ENCODE measurements at places on chromosomes 7 and 10.

- no peak for DNase-seq
Measured at GRCh38 chr7:51182636-51183166, 133.9 kb downstream of the COBL start.

DNA sequence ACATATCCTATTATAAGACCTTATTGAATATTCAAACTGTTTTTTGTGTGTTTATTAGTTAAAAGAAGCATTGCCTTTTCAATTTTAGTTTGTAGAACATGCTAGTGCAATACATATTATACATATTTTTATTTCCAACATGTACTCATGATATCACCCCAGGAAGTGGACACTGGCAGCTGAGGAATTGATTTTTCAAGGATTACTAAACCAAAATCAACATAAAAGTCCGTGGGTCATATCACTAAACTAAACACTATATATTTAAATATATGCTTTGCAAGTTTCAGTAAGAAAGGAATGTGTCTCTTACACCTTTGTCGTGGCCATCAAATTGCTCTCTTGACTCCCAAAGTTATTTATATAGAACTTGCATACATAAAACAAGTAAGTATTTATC lies 185.2 kb downstream of the AGMO start:
- DNase-seq = no peak

- no peak for DNase-seq
Measured at GRCh38 chr7:2939193-2939885, 95.2 kb upstream of the GNA12 start.

GRCh38 chr10:61217851-61218565 lies 235.2 kb downstream of the TMEM26 start:
- DNase-seq = no peak

- no peak for DNase-seq
Measured at GRCh38 chr7:142298009-142298408, 40.2 kb upstream of the PRSS58 start.
